ENCODE measurements at places on chromosomes 2 and 18.
A peak's percentile ranks its signal among the peaks of the same experiment; 100 is the strongest.

- DNase-seq = no peak
Measured at GRCh38 chr2:195434346-195434745, 222.7 kb upstream of the SLC39A10 start.

- DNase-seq = peak; percentile 58
Measured at GRCh38 chr2:3483227-3483985, 35.9 kb downstream of the ADI1 start.

- no peak for DNase-seq
Measured at GRCh38 chr2:121068851-121069250, 216.2 kb downstream of the TFCP2L1 start.

- DNase-seq = peak; percentile 78
Measured at GRCh38 chr2:86704459-86704971, 15.6 kb upstream of the RMND5A start.

DNA sequence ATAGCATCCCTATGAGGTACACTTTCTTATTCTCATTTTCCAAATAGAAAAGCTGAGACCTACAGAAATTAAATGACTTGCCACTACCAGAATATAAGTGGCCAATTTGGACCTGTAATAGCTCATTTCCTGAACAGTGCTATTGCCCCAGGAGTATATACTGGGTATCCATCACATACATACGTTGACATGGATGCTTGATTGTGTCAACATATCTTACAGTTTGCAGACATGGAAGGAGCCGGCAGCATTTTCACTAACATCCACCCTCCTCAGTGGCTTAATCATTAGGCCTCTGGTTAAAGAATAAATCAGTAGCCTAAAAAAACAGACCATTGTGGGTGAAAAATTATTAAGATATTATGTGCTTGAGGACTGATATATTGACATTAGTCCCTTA is 829.3 kb downstream of the LRP1B start:
- DNase-seq = no peak

DNA sequence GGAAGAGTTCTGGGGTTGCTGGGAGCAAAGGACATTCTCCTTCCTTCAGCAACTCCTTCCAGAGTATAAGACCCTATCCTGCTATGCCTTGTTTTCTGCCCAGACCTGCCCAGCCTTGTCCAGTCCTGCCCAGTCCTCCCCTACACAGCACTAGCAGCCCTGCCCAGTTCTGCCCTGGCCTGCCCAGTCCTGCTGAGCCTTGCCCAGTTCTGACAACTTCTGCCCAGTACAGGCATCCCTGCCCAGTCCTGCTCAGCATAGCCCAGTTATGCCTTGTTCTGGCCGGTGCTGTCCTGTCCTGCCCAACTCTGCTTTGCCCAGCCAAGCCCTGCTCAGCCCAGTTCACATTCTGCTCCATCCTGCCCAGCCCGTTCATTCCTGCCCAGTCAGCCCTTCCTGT is 44.9 kb upstream of the ALK start:
- no peak for DNase-seq

- no peak for DNase-seq
Measured at GRCh38 chr2:202605174-202605573, 29.6 kb upstream of the FAM117B start.

DNA sequence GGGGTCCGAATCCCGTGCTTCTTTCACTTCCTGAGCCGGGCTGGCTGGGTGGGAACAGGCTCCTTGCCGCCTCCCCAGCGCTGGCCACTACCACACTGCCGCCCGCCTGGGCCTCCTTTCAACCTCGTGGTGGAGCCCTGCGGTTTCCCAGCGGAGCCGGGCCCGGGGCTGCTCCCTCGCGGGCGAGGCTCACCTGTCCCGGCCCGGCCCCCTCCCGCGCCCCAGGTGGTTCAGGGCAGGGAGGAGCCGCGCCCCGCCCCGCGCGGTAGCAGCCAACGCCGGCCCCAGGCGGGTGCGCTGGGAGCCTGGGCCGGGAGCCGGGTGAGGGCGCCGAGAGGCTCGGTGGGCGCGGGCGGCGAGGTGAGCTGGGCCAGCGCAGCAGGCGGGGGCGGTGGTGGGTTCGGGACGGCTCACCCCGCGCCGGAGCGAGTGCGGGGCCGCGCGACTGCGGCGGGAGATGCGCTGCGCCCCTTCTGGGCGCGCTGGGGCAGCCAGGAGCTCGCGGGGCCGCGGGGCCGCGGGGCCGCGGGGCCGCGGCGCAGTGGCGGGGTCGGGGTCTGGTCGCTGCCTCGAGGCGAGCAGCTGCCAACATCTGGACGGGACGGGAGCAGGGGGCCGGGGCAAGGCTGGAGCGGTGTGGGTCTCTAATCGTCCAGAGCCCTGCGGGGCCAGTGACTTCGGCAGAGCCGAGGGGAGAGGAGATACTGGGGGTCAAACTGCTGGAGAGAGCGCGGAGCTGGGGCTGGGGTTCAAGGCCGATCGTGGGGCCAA is at the start of gene LYPD6B:
TSS of gene LYPD6B (plus strand) at position 258 of the 771 bp plus-strand sequence. CDS start 92,250 bp downstream, outside the sequence.
- no peak for DNase-seq
